Activated naive CD4-positive, alpha-beta T cell treated with anti-CD3 and anti-CD28 coated beads, Interleukin-2, amount 50 U/mL, for 16 hours (primary cell): ENCODE measurements at places on chromosomes 12 and 14.

DNA sequence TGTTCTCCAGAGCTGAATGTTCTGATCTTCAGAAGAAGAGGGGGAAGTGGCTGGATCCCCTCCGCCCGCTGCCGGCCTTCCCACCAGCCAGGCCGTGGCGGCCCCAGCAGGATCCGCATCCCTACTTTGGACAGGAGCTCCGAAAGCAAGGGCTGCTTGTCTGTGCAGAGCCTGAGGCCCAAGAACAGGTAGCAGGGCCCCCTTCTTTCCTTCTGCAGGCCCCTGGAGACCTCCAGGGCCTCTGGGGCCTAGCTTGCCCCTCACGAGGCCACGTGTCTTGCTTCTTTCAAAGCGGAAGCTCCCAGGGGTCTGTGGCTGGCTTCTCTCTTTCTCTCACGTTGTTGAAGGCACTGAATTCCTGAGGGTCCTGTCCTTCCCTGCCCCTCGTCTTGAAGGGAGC lies 13.2 kb downstream of the PGF start:
- no peak for DNase-seq

DNA sequence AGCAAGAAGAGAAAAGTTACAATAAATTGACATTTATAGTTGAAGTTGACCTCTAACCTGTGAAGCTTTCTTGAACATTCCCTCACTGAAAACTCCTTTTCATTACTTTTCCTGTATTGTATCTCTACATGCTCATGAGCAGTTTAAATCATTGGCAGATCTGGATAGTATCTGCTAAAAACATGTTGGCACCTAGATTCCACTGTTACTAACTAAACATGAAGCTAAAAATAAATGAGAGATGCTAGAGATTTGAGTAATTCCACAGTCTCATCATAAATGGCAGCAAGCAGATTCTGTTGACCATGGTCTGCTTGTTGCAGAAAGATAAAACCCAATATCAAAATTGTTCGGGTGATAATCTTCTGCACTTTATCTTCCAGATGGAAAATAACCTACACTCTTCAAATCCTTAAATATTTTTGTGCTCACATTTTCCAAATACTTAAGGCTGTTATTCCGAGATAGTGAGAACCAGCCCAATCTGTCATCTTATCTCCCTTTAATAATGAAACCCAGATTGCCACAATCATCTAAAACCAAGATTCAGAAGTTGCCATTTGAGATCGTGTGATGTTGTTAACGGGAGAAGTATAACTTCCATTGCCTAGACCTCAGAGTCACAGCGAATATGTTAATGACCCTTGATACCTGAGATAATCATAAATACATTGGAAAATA lies 171.0 kb upstream of the DAAM1 start:
- no peak for DNase-seq

- DNase-seq: no peak
Observed at GRCh38 chr14:21414137-21414631, 30.4 kb upstream of the SUPT16H start.

DNA sequence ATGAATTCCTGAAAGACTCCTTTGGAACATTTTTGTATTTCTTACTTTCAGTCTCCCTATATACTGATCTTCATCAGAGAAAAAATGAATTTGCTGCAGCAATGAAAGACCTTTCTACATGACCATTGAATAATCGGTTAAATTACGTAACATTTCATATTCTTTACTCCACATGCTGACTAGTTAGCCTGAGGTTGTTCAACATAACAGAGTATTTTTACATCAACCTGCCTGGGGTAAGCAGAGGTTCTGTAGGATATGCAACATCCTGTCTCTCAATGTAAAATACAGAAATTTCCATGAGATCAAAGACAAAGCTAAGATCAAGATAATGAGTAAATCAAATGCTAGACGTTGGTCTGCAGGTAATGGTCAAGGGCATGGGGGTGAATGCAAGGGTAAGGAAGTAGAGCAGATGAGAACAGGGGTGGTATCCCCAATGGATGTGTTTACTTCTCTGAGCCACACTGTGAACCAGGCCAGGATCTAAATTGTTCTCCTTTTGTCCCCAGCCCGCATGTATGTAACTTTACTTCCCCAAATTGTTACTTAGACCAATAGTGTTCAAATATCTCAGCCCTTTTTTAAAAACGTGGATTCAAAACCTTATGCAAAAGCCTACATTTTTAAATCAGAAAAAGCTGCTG lies 45.4 kb downstream of the DUSP6 start:
- DNase-seq: no peak

DNA sequence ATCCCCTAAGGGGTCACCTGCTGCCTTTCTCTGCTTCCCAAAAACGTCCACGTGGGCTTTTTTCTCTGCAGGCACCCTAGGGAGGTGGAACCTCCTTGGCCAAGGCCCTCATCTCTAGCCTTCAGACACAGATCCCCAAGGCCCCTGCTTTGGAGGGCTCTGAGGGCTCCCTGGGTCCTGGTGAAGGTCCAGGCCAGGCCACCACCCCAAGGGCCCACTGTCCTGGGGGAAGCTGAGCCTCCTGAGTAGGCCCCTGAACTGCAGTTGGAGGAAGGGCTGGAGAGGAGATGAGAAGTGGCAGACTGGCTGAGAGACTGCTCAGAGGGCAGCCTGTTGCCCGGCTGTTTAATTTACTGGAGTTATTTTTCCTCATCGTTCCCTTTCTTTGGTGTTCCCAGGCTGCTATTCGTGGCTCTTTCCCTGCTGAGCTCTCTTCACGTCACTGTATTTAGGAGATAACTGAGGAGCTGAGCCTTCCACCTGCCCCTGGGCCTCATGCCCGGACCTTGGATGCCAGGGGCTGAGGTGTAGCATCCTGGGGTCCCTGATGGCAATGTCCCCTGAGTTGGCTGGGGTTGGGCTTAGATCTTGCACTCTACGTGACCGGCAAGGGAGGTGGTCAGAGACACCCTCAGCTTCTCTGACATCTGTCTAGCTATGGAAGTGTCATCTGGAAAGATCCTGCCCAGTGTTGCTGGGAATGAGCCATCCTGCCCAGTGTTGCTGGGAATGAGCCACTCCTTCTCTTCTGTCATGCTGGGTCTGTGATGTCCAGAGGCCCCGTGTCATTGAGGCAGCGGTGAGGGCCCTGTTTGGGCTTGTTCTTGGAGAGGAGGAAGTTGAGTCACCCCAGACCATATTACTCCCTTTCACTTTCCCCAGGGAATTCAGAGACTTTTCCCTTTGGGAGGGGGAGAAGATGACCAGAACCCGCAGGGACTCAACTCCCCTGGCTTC lies 139.8 kb downstream of the TSPAN9 start:
- DNase-seq: no peak
